ENCODE measurements at places on chromosomes 12 and 14.

DNA sequence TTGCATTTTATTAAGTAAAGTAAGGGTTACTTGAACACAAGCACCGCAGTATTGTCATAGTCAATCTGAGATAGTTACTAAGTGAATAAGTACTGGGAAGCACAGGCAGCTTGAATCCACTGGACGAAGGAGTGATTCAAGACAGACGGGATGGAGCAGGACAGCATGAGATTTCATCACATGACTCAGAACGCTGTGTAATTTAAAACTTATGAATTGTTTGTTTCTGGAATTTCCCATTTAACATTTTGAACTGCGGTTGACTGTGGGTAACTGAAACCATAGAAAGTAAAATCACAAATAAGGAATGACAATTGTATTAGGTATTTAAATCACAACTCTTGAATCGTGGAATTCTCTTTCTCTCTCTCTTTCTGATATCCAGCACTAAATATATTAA lies 1630.4 kb upstream of the SEL1L start:
- DNase-seq = no peak

DNA sequence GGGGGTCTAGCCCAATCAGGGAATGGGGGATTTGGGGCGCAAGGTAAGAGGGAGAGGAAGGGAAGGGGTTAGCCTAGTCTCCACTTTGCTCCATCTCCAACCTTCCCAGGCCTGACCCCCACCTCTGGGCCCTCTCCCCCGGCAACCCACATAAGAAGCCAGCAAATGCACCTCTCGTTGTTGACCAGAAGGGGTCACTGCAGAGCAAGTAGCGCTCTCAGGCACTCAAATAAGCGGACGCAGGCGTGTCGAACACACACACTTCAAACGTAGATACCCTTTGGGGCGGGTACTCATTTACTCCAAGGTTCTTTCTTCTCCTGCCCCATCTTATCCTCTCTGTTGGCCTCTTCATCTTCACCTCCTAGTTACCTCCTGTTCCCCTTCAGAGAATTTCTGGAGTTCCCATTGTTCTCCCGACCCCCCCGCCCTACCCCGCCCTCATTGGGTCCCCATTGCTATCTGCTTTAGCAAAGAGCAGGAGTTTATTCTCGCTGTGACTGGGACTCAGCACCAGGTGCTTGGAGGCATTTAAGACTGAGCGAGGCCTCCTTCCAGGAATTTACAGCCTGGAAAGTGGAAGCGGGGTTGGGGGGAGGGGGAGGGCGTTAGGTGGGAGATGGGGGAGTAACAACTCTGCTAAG lies 1.5 kb upstream of the SRRM4 start:
- DNase-seq = peak; percentile 73

GRCh38 chr14:20686386-20687143 lies 2.0 kb upstream of the ANG start:
- DNase-seq = no peak

- no peak for DNase-seq
These were observed 244.0 kb upstream of the DAAM1 start for GRCh38 chr14:58944343-58944967.

DNA sequence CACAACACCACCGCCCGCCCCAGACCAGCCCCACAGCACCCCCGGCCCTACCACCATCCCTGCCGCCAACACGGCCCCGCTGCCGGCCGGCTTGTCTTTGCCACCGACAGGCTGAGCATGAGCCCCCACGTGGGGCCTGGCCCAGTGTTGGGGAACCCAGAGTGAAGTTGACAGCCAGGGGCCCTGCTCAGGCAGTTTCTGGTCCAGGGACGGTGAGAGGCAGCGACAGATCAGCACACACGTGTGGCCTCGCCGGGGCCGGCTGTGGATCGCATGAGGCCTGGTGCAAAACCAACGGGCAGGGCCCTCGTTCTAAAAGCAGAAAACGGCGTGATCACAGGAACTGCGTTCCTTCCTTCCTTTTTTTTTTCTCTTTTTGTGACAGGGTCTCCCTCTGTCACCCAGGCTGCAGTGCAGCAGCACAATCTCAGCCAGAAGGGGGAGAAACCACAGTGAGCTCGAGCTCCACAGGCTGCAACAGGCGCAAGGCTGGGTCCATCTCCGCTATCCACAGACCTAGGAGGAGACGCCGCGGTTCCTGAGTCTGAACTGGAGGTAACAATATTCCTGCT lies 50.5 kb upstream of the FBRSL1 start:
- no peak for DNase-seq

DNA sequence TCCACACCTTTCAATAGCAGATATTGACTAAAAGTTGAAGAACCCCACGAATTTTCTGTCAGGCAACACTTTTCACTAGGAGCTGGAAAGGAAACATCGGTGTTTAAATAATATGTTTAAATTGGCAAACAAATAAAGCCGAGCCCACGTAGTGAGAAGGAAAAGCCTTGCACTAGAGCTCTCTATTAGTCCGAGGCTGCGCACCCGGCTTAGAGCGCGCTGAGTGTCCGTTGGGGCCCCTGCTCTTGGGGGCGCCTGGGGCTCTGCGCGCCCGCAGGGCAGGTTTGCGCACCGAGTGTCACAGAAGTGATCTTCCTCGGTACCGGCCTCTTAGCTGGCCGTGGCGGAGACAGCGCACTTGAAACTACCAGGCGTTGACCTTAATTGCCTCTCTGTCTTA lies 6.4 kb downstream of the TTC6 start:
- no peak for DNase-seq

- DNase-seq = peak; percentile 74
These were observed 101.0 kb downstream of the BEGAIN start for GRCh38 chr14:100486025-100486828.

DNA sequence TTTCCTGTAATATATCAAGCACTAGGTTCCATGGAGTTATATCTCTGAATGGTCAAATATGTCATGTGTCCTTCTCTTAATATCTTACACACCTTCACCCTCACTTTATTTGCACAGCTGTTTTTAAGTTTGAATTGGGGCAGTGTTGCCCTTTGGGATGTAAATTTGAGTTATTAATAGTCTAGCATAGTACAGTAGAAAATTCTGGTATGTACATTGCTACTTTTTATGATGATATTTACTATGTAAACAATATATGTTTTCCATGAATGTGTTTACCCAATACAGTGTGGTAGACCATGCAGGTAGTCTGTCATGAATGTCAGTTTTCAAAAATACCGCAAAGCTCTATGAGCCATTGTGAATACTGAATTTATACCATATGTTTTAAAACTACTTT lies 50.5 kb downstream of the METTL25 start:
- no peak for DNase-seq

DNA sequence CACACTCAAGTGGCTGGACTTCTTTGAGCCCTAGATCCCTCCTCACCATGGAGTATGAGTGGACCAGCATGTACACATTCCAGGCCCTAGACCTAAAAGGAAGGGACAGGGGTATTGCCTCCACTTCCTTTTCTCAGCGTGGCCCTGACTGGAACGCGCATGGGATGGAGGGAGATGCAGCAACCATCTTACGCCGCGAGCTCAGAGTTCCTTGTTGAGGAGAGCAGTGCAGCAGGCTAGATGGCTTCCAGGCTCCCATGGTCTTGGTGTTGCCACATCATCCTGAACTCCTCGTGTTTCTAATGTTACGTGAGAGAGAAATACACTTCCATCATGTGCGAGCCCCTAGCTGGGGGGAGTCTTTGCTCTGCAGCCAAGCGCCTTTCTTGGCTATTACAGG lies 61.8 kb upstream of the DIO3 start:
- DNase-seq = no peak

DNA sequence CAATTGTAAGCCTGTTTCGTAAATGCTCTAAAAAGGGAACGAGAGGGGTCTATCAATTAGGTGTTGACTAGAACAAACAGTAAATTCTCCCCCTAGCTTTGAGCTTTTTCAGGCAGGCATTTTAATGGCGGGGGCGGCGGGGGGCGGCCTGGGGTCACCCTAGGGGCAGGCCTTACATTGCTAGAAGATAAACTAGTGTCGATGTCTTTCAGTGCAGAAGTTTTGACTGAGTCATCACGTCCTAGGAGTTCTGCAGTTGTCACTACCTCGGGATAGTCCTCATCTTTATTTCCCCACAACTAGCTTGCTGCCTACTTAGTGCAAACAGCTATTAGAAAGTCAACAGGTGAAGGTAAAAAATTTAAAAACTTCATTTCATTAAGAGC lies 1.6 kb downstream of the ATP6V1D start:
- no peak for DNase-seq

- no peak for DNase-seq
These were observed 667.1 kb upstream of the FBXO33 start for GRCh38 chr14:40099316-40099715.

- DNase-seq = peak; percentile 22
These were observed 64.1 kb upstream of the TSPAN11 start for GRCh38 chr12:30862486-30862885.

DNA sequence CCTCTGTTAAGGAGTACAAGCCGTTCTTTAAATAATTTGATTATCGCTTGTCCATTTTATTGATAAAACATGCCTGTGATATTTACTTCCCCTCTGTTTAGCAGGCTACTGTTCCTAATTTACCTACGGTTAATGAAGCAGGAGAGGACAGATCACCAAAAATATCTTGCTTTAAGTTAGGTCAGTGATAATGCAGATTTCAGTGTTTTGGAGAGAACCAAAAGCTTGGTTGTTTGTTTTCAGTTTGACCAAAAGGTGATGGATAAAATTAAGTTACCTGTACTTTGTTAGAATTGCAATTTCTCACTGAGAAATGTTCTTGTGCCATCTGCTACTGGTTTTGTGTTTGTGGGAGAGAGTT lies 958 bp downstream of the SPATS2 start:
- DNase-seq = no peak

- DNase-seq = no peak
These were observed 28.5 kb downstream of the GPRC5A start for GRCh38 chr12:12919666-12920435.

DNA sequence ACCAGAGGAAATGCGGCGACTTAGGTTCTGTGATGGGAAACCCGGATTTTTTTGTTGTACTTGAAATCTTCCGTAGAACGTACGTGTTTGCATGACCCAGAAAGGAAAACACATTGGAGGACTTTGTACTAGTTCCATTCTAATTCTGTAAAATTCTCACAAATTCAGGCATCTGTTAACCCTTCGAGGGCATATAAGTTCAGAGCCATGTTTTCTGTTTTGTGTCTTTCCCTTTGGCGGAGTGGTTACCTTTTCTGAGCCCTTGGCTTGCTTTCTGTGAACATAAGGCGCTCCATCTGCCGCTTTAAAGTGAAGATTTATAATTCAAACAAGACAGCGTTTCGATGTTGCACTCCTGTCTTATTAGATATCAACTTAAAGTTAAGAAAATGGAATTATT lies 34.2 kb downstream of the BICD1 start:
- DNase-seq = no peak

DNA sequence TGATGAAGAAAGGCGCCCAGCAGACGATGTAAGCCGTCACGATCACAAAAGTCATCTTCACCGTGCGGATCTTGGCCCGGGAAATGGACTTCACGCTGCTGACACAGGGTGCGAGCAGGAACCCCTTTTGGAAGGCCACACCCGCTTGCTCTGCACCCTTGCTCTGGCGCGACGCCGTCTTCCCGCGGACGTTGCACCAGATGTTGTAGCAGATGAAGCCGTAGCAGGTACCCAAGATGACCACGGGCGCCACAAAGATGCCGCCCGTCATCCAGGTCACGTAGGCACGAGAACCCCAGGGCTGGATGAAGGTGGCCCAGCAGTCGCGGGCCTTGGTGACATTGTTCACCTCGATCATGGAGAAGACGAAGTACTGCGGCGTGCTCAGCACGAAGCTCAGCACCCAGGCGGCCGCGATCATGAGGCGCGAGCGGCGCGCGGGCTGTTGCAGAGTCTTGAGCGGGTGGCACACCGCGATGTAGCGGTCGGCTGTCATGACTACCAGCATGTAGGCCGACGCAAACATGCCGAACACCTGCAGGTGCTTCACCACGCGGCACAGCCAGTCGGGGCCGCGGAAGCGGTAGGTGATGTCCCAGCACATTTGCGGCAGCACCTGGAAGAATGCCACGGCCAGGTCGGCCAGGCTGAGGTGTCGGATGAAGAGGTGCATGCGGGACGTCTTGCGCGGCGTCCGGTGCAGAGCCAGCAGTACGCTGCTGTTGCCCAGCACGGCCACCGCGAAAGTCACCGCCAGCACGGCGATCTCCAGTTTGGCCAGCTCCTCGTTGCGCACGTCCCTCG lies 890 bp downstream of the AVPR1A start:
- peak; percentile 3 for DNase-seq

- no peak for DNase-seq
These were observed 40.6 kb downstream of the IGF1 start for GRCh38 chr12:102439426-102440405.

GRCh38 chr12:88946372-88946997 lies 366.2 kb upstream of the KITLG start:
- no peak for DNase-seq

GRCh38 chr12:50550530-50551223 lies 45.9 kb downstream of the DIP2B start:
- DNase-seq = no peak

DNA sequence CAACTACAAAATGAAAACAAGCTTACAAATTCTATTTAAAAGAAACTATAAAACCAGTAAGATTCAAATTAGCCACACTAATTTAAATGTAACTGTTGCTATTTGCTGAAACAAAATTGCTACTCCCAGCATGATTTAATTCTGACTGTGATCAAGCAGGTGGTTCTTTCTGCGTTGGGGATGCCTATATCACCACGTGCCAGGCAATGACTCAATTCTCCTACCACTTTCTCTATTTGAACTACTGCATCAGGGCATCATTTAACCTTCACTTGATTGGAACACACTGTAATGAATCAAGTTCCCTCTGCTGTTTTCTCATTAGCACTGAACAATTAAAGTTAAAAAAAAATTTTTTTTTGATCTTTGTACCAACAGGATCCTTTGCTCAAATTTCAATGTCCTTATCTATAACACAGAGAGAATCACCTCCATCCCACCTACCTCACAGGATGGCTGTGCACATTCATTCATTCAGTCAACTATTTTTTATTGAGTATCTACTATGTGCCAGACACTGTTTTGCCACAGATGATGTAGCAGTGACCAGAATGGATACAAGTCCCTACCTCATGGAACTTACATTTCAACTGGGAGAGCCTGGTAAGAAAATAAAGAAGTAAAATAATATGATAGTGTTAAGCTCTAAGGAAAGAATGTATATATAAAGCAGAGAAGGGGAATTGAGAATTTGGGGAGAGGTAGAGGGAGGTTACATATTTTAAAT lies 8.0 kb upstream of the ACTN1 start:
- DNase-seq = no peak

DNA sequence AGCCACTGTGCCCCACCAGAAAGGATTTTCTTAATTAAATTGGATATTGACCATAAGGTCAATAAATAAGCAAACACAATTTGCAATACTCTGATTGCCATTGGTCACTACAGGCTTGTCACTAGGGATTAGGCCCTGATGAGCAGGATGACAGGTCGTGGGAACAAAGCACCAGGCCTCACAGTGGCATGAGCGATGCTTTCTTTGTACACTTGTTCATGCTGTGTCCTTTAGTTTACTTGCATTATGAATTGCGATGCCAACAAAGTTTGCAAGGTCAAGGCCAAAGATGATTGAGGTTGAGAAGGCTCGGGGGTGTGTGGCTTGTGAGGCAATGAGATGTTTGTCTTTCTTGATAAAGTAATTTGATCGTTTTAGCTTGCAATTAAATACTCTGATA lies 136.0 kb downstream of the TTC8 start:
- DNase-seq = no peak

GRCh38 chr12:122003651-122004611 lies 17.8 kb upstream of the BCL7A start:
- DNase-seq = no peak

GRCh38 chr12:57796996-57797395 lies 14.4 kb downstream of the TSFM start:
- no peak for DNase-seq
